ENCODE measurements at places on chromosomes 4 and X.

GRCh38 chrX:71563921-71564320 is 14.3 kb upstream of the GCNA start:
- no peak for DNase-seq

DNA sequence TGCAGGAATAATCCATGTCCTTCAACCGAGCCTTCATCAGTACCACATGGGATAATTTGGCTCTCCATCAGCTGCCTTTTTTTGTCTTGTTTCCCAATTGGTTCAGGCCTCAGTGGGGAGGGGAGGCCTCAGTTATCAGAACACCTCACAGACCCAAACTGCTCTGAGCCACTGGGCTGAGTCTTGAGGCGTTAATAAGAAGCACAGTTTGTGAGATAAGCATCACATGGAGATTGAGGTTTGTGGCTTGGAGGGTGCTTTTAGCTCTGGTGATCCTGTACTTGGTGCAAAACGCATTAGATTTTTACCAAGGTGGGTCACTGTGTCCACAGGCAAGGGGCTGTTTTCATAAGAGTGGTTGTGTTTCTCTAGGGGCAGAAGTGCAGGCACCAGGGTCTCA is 82.8 kb upstream of the HPF1 start:
- DNase-seq, result no peak

GRCh38 chr4:10086506-10087120 is 30.0 kb downstream of the WDR1 start:
- no peak for DNase-seq

DNA sequence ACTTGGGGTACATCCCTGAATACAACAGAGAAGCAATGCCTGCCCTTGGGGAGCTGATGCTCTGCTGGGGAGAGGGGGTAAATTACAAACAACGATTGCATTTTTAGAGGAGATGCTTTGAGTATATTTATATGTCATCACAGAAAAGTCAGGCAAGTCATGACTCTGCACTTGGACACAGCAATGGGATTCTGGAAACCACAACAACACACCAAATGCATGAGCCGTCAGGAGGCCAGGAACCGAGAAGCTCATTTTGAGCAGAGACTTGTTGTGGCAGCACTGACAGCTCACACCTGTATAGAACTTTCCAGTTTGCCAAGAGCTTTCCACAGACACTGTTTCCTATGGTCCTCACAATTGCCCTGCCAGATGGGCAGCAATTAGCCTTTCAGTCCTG is 113.2 kb upstream of the RBPJ start:
- DNase-seq, result no peak

DNA sequence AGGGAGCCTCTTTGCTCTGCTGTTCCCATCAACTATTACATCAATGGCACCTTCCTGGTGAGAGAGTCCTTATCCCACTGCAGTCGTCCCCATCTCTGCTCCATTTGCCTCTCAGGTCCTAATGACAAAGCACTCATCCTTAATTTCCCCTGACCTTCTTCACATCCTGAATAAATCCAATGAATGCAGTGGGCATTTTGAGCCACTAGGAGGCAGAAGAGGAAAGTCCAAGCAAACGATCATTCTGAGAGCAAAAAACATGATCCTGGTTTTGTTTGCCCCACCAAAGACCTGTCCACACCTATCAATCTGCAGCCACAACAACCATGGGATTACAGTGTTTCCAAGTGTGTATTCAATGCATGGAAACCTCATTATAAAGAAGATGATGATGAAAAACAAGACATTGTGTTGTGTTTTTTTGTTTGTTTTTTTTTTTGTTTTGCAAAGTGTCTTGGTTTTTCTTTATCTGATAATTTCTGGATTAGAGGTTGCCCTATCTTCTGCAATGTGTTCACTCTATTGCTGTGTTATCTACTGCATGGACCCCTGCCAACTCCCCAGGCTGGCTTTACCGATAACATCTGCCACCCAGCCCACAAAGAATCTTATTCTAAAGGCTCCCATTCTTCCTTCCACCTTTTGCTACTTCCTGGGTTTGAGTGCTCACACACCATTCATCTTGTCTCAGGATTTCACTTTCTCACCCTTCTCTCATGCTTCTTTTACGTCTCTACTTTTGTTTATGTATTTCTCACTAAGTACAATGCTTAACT is 207.2 kb downstream of the NLGN4X start:
- no peak for DNase-seq

GRCh38 chr4:78056265-78057129 is 626 bp upstream of the FRAS1 start:
- DNase-seq, result no peak

- no peak for DNase-seq
Measured at GRCh38 chr4:134762053-134762452, 560.5 kb upstream of the PABPC4L start.

GRCh38 chrX:17680732-17681413 is 56.4 kb upstream of the SCML1 start:
- no peak for DNase-seq

GRCh38 chr4:8028884-8029568 is 89.4 kb upstream of the AFAP1 start:
- DNase-seq, result no peak

DNA sequence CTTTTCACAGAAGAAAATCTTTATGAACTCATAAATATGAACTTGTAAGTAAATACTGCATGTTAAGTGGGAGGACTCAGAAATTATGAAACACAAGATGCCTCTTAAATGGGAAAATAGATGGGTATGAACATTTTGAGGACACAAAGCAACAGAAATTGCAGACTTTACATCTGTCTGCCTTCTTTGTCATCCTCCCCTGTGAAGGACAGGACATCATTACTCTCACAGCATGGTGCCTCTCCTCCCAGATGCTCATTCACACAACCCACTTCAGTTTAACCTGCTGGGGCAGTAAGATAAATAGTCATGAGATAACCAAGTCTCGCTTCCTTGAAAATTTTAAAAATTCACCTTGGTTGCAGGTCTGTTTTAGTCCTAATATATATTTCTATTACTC is 144.5 kb downstream of the APBB2 start:
- DNase-seq, result no peak

- DNase-seq, result no peak
Measured at GRCh38 chrX:78650906-78651437, 8.2 kb downstream of the RTL3 start.

DNA sequence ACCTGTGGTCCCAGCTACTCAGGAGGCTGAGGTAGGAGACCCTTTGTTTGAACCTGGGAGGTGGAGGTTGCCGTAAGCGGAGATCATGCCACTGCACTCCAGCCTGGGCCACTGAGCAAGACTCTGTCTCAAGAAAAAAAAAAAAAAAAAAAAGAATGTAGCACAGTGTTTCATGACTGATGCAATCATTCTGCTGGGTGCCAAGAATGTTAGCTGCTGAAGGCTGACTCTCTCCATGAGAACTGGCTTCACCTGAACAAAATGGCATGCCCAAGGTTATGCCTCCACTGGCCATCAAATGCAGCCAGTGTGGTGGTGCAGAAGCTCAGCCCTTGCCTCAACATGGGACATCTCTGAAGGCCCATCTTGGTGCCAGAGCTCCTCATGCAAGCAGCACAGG is 412.1 kb downstream of the ADAM29 start:
- no peak for DNase-seq

DNA sequence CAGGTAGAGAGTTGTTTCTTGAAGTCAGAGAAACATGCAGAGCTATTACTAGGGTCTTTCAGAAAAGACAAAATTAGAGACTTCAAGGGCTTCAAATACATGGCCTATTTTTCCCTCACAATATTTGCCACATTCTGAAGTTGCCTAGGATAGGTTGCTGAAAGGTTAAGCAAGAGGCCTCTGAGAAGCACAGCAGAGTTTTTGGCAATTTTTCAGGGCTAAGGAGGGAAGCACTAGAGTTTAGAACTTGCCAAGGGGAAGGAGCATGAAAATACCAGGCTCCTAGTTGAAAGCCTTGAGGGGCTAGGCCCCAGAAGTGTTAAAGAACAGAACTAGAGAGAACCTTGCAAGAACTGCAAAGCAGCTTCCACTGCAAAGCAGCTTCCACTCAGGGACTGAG is 86.4 kb downstream of the ANAPC10 start:
- DNase-seq, result no peak

- DNase-seq, result no peak
Measured at GRCh38 chrX:138711399-138712347, at the start of gene FGF13. FGF13 (minus strand) TSS chrX:138711717; CDS start chrX:138711003, 714 bp downstream.

- DNase-seq, result no peak
Measured at GRCh38 chr4:133149932-133150471, 908 bp downstream of the PCDH10 start.

DNA sequence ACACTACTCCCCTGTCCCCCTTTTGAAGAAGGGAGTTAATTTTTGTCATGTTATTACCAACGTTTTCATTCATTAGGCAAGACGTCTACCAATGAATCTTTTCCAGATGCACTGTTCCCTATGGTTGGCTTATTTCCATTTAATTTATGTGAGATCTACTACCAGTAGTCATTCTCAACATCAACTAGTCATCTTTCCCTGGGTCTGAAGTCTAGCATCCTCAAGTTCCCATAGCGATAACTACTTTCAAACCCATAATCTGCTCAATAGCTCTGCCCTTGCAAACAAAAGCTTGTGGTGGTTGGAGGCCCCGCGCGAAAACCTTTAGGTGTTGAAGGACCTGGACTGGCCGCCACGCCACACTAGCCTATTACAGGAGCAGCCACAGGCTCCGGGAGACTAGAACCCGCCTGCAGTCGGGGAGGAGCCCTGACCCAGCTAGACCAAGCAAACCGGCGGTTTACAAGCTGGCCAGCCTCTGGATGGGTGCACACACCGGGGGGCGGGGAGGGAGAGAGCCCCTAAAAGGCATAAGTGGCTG is 746 bp downstream of the PPAT start:
- DNase-seq, result no peak

DNA sequence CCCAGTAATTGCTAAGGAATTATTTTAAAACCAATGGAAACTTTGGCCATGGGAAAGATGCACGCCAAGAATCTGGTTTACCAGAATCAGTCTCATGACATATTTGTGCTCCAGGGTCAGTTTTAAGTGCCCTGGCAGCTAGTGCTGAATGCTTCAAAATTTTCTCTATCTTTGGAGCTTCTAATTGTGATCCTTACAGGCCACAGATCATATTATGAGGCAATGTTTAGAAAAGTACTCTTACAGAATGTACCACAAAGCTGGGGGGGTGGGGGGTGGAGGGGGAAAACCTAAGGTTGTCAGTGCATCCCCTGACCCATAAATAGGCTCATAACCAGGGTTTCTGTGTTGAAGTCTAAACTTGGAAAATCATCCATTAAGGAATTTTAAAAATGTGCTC is 514.5 kb downstream of the INPP4B start:
- DNase-seq, result no peak

DNA sequence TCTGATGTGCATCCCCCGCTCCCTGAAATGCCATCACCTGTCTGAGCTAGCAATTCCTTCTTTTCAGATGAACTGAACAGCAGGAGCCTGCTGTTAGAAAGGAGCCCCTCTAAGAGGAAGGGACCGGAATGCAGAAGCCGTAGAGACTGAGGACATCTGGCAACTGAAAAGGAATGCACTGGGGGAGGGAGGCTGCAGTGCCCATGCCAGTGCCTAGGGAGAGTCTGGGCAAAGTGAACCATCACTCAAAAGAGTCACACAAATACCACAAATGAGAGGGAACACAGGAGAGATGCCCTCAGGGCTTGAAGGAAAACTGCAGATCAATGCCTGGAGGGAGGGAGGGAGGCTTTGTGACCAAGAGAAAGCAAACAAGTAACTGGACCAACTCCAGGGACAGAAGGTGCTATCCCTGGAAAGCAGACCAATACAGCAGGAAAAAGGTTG is 93.9 kb upstream of the CBR4 start:
- no peak for DNase-seq

GRCh38 chrX:88908056-88908455 is 161.0 kb downstream of the CPXCR1 start:
- no peak for DNase-seq

GRCh38 chrX:13168269-13168668 is 123.8 kb upstream of the FAM9C start:
- no peak for DNase-seq

DNA sequence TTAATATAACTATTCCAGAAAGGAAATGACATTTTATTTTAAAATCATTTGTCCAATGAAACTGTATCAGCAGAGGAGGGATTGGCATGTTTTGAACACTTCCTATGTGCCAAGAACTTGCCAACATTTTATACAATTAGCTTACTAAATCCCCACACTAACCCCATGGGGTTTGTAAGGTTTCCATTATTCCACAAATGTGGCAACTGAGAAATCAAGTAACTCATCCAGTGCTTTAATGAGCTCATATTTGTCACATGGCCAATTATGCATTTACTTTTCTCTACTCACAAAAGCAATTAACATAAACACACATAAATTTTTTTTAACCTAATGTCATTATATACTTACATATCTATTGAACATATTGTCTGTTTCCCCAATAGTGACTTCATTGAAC is 37.3 kb downstream of the MANBA start:
- DNase-seq, result no peak

DNA sequence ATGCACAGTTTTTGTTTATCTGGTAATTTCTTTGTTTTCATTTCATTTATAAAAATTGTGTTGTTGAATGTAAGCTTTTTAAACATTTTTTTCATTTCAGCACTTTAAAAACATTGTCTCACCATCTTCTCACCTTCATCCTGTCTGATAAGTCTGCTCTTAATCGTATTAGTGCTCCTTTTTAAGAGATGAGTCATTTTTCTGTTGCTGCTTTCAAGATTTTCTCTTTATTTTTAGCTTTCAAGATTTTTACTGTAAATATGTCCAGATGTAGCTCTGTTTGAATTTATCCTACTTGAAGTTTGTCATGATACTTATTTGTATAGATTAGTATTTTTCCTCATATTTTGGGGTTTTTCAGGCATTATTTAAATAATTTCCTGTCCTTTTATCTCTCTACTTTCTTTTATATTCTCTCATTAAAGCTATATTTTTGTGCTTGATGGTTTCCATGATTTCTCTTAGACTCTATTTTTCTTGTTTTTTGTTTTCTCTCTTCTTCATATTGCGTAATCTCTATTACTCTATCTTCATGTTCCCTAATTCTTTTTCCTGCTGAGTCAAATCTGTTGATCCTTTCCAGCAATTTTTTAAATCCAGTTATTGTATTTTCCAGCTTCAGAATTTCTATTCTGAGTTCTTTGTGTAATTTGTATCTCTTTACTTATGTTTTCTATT is 1400.4 kb upstream of the PCDH7 start:
- no peak for DNase-seq

- no peak for DNase-seq
Measured at GRCh38 chr4:1864076-1865008, 6.9 kb upstream of the NSD2 start.

DNA sequence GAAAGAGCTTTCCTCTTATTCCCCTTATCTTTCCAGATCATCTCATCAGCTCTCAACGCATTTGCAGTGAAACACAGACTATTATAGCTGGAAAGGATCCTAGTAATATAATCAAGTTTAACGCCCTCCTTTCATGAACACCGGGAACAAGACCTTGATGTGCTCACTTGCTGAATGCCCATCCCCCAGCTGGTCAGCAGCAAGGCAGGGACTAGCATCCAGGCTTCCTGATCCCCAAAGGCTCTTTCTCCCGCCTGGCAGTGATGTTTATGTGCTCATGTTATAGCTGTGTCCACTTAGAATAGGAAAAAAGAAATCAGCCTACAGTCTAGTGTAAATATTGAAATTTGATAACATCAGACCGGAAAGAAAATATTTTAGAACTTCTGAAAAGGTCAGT is 24.6 kb downstream of the GPC4 start:
- DNase-seq, result no peak
